Colonic mucosa (tissue), 4 donors: ENCODE measurements at places on chromosomes 1 and 21. TPM values are rescaled to one million over a fixed set of nuclear protein-coding genes. Genes with fewer than 3 reads are reported as not detected.

- peak overlapping the region; percentile 45 for H3K27ac ChIP-seq
- peaks cover 4% of the 10 kb centered on the region for H3K4me1 ChIP-seq
- no peak for DNase-seq
- H3K27me3 ChIP-seq: no peaks in the 10 kb centered on the region
- H3K36me3 ChIP-seq: no peaks in the 10 kb centered on the region
Measured at GRCh38 chr21:34574601-34575529, 40.0 kb downstream of the RCAN1 start.

DNA sequence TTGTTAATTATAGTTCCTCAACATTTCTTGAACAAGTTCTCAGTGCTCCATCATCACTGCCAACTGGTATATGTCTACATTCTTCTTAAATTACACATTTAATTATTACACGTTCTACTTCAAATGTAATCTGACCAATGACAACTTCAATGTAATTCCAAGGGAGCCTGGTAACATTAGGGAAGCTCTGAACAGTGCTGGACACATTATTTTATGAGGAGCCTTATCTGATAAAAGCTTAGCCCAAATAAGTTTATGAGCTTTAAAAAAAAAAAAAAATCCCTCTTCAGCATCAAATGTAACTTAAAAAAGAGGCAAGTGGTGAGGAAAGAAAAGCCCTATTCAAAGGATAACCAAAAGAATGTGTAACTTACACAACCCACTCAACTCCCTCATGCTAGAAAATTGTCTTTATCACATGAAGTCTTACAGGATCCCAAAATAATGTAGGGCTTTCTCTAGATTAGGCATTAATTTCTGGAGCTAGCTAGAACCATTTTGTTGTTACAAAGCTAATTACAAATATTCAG lies 35.2 kb upstream of the ABCA4 start:
- H3K4me1 ChIP-seq: no peaks in the 10 kb centered on the region
- no peak overlapping the region for H3K4me3 ChIP-seq
- DNase-seq: no peak
- H3K27ac ChIP-seq: no peak overlapping the region
- no peaks in the 10 kb centered on the region for H3K27me3 ChIP-seq
- H3K36me3 ChIP-seq: no peaks in the 10 kb centered on the region

The PRELP gene
- 2.4 TPM for total RNA-seq

The SLC6A17 gene
- total RNA-seq: not detected

The SPATA17 gene
- total RNA-seq: 0.45 TPM
